ENCODE measurements at places on chromosomes 2 and 18. TPM values are rescaled to one million over a fixed set of nuclear protein-coding genes. Genes with fewer than 3 reads are reported as not detected.

- DNase-seq, result no peak
Observed at GRCh38 chr2:240510513-240511210, 47.1 kb downstream of the ANKMY1 start.

DNA sequence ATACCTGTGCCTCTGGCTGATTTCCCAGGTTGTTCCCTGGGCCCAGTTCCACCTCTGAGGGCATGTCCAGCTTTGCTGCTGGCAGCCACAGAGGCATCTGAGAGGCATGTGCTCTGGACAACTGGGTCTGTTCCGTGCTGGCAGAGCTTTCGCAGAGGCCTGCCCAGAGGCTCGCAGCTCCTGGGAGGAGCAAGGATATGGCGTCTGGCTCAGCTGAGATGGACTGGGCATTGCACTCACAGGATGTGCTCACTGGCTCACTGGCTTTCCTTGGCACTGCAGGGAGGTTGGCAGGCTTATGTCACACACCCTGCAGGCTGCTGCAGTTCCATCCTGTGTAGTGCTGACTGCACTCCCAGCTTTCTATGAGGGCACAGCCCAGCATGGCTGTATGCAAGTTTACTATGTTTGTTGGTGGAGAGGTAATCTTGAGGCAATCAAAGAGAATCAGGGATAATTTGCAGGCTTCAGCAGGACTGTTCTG is 172.3 kb downstream of the PRKCE start:
- no peak for DNase-seq

- DNase-seq, result no peak
Observed at GRCh38 chr2:180657054-180657453, 323.4 kb upstream of the UBE2E3 start.

DNA sequence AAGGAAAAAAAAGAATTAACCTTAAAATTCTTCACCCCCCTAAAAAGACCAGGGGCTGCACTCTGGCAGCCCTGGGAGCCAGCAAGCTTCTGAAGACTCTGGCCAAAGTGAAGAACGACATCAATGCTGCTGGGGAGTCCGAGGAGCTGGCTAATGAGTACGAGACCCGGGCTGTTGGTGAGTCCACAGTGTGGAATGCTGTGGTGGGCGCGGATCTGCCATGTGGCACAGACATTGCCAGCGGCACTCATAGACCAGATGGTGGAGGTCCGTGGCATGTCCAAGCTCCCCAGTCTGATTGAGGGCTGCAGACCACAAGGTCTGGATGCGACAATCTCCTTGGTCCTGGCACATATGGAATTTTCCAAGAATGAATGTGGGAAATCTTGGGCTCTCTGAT is 47.4 kb downstream of the TRPM8 start:
- DNase-seq, result no peak

CXCR2 gene
- 5.2 TPM for total RNA-seq
